ENCODE measurements at places on chromosomes 3 and 15.

DNA sequence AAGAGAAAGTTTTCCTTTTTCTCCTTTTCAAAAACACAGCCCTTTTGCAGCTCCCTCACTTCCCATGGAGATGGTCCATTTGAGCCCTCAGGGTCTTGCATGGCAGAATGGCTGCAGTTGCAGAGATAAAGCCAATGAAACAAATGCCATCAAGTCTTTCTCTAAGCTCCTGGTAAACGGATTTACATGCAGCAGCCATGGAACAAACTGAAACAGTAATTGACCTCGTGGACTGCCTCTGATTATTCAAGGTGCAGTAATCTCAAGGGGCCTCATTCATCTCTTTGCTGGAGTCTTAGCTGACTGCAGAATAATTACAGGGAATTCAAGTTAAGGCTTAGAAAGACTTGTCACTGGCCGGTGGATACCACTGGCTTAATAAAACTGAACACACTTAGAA is 125.1 kb downstream of the SQOR start:
- no peak for DNase-seq

DNA sequence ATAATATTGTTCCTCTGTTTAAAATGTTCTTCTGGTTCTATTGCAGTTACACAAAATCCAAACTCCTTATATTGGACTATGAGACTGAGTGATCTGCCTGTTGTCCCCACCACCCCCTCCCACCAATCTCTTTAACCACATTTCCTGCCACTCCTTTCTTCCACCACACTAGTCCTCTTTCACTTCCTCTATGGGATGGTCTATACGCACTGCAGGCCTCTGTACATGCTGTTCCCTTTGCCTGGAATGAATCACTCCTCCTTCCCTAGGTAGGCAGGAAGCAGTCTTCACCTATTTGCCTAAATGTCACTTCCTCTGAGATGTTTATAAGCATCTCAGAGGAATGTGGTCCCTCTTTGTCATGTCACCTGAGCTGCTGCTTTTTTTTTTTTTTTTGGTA is 4.0 kb downstream of the MAP2K1 start:
- DNase-seq: no peak

- no peak for DNase-seq
These were observed 1006.6 kb upstream of the CFAP20DC start for GRCh38 chr3:60056404-60056803.

DNA sequence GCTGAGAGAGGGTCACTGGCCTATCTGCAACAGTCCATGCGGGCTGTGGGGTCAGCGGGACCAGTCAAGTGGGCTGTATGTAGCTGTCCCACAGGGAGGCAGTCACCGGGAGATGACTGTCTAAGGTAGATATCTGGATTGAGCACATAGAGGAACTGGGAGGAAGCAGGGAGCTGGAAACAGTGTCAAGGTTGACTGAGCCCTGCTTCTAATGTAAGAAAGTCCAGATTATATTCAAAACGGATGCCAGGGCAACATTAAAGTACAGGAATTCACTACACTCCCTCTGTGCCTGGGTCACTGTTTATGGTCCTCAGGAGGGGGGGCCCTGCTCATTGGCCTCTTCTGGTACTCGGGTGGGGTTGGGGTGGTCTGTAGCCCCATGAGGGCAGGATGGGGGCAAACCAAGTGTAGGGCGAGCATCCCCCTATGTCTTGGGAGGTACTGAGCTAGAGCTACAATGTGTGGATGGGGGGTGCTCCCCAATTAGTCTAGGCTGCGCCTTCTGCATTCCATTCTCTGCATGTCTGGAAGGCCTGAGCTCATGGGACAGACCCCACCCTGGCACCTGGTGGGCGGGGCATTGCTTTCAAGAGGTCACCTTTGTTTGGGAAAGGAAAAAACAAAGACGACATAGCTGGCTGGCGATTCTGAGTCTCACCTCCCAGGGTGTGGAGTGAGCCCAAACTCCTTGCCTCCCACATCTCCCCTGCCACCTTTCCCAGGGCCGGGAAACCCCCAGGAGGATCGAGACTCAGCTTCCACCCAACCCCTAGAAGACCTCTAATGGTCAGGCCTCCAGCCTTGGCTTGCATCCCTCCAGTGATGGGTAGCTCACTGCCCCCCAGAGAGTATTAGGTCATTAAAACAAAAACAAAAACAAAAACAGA is 45.1 kb upstream of the C15orf39 start:
- DNase-seq: no peak

DNA sequence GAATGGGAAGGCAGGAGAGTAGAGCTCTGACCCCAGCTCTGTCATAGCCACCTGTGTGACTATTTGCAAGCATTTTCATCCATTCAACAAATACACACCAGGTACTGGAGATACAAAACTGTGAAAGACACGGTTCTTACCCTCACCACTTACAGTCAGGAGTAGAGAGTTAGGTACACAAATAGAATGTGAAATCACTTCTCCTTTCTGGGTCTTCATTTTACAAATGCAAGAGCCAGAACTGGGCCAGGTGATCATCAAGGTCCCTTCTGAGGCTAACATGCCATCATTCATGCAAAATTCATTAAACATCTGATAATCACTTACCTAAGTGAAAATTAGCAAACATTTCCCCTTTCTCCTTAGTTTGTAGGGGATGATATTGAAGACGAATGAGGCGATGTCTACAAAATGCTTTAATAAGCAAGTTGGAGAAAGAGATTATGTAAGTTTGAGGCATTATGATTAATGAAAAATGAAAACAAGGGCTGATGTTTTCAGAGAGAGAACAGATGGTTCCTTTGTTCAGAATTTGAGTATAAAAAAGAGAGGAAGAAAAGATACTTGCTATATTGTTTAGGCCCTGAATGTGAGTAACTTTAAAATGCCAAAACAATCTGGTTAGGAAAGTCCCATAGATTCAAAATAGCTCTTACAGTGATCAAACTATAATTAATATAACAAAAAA is 88.6 kb downstream of the LPP start:
- no peak for DNase-seq

DNA sequence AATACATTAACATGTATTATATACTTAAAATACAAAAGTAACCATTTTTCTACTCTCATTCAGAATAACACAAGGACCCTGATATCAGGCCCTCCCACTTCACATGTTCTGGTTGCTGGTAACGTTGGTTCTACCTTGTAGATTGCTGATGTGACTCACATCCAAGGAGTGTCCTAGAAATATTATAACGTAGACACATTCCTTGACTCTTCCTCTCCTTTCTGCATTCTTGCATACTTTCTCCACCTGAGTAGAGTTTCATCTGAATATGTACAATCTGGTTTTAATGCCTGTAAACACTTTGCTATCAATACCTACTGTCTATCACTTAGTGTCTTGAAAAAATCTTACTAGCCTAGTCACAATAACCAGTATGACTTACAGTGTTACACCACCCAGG is 35.0 kb upstream of the NEDD4 start:
- no peak for DNase-seq

- no peak for DNase-seq
These were observed 109.7 kb upstream of the HACD2 start for GRCh38 chr3:123694366-123695087.
